ENCODE measurements at places on chromosomes 2 and 18.

GRCh38 chr2:236240228-236240990 is 23.8 kb downstream of the ASB18 start:
- DNase-seq: no peak

GRCh38 chr2:229335877-229336346 is 64.8 kb upstream of the PID1 start:
- no peak for DNase-seq

DNA sequence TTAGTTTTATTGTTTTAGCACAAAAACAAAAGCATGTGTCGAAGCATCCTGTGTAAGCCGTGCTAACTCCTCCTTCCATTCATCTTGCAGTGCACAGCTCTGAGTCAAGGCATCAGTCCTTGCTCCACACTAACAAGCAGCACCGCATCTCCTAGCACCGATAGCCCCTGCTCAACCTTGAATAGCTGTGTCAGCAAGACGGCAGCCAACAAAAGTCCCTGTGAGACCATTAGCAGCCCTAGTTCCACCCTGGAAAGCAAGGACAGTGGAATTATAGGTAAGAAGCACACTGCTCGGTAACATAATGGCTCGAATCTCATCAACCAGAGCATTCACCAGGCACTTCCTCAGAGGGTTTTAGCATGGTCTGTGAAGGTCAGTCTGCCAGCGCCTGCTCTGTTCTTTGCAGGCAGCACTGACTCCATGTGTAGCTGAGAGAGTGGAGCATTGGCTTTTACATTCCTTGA is 136.2 kb downstream of the WDSUB1 start:
- DNase-seq: no peak

DNA sequence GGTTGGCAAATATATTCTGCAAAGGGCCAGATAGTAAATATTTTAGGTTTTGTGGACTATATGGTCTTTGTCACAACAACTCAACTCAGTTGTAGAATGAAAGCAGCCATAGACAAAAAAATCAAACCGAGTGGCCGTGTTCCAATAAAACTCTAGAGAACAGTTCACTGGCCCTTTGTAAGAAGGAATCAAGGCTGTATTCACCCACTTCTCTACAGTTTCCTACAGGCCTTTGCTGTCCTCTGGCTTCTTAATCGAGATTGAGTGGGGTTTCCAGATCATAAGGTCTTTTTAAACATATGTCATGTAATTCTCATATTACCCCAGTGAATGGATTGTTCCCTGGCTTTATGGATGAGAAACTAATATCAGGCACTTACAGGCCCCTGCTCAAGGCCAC is 448.9 kb upstream of the ETAA1 start:
- no peak for DNase-seq

GRCh38 chr2:28253543-28253942 is 139.1 kb upstream of the FOSL2 start:
- DNase-seq: no peak

DNA sequence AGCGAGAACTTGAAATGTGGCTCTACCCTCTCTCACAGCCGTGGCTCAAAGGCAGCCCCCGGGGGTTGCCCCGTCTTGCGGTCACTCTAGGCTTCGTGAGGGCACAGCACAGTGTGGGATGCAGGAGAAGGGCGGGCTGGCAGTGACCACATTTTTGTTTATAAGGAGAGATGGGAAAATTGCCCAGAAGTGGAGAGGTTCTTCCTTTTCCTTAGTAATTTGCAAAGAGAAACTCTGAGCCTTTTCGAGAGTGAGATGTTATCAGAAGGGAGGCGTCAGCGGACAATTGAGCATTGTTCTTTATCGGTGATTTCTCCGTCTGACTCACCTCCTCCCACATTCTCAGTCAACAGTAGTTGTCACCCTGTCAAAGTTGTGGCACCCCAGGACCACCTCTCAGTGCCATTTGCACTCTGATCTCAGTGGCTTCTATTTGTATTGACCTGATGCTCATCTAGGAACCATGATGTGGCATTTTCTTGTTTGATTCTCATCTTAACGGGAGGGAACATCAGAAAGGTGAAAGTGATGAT is 89.6 kb downstream of the ACAA2 start:
- DNase-seq: no peak

GRCh38 chr2:231059756-231060155 is 3.1 kb downstream of the PSMD1 start:
- no peak for DNase-seq

DNA sequence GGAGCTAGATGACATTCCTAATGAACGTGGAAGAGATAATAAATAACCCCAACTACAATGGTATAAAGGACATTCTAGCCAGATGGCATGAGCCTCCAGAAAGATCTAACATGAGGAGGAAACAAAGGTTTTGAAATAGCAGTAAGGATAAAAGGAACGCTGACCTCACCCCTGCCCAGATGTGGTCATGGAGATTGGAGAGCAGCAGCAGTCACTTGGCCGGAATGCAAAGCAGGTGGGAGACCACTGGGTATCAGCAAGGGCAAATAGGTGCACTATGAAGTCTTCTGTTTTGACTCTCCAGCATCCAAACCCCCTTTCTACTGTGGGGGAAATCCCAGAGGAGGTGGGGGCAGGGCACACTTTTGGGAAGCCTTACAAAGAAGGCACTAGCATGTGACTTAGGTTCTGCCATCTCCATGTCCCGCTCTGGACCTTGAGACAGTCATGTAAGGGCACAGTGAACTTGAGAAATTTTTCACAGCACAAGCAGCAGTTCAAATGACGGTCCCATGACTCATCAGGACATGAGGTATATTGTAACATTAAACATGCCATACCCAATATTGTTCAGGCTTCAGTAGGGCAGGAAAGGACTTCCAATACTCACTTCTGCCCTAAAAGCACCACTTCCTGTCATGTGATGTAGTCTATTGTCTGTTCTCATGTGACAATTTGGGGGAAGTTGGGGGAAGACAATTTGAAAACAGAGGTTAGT is 55.2 kb downstream of the METTL4 start:
- no peak for DNase-seq

GRCh38 chr2:182066400-182067087 is 80.9 kb downstream of the PPP1R1C start:
- no peak for DNase-seq

Data from stimulated activated CD4-positive, alpha-beta T cell treated with anti-CD3 and anti-CD28 coated beads, Interleukin-12 subunit alpha, Interleukin-12 subunit beta, amount 100 ng/mL, for 4 hours (primary cell).